ENCODE measurements at places on chromosomes 16 and 17. TPM values are rescaled to one million over a fixed set of nuclear protein-coding genes. Genes with fewer than 3 reads are reported as not detected.

Gene B4GALNT2
- polyA plus RNA-seq, result not detected

Gene SLC52A1
- polyA plus RNA-seq, result not detected

Gene ZNF778
- 16.3 TPM for polyA plus RNA-seq

Gene HAS3
- polyA plus RNA-seq, result 12.5 TPM

Gene STH
- not detected for polyA plus RNA-seq

Gene HSD17B2
- polyA plus RNA-seq, result not detected

Gene PRSS8
- not detected for polyA plus RNA-seq

Gene CDK3
- 29.2 TPM for polyA plus RNA-seq

Gene SPN
- polyA plus RNA-seq, result 0.09 TPM

Gene RAP1GAP2
- 14.8 TPM for polyA plus RNA-seq

Gene ZP2
- polyA plus RNA-seq, result not detected

Gene DNASE1L2
- polyA plus RNA-seq, result 10.2 TPM

Gene GTF3C1
- 44.4 TPM for polyA plus RNA-seq

Gene LRRC75A
- polyA plus RNA-seq, result 0.53 TPM

Gene TBC1D10B
- polyA plus RNA-seq, result 24.1 TPM

Gene TPSG1
- polyA plus RNA-seq, result not detected

Gene NATD1
- polyA plus RNA-seq, result 2.5 TPM

Gene TEKT5
- polyA plus RNA-seq, result not detected

Gene CCL14
- not detected for polyA plus RNA-seq

Gene TANGO6
- 9.5 TPM for polyA plus RNA-seq

Gene NTN1
- 18.1 TPM for polyA plus RNA-seq

Gene SKAP1
- not detected for polyA plus RNA-seq

Gene SLC38A8
- not detected for polyA plus RNA-seq

Gene ATP2C2
- not detected for polyA plus RNA-seq

Gene HNF1B
- polyA plus RNA-seq, result not detected

Gene CCDC200
- not detected for polyA plus RNA-seq

Measured in neural cell (in vitro differentiated cells).